ENCODE measurements at places on chromosomes 5 and 9. TPM values are rescaled to one million over a fixed set of nuclear protein-coding genes. Genes with fewer than 3 reads are reported as not detected.

The GRIA1 gene
- 0.36 TPM for total RNA-seq

The IFNA1 gene
- not detected for total RNA-seq

GRCh38 chr9:93898502-93899426 lies 56.4 kb downstream of the BARX1 start:
- H3K27ac ChIP-seq: no peak overlapping the region
- H3K4me3 ChIP-seq: no peak overlapping the region
- no peaks in the 10 kb centered on the region for H3K36me3 ChIP-seq
- H3K27me3 ChIP-seq: no peaks in the 10 kb centered on the region

GRCh38 chr5:140391312-140391711 lies 10.3 kb upstream of the ANKHD1 start:
- H3K4me3 ChIP-seq: no peak overlapping the region
- no peaks in the 10 kb centered on the region for H3K36me3 ChIP-seq
- H3K27ac ChIP-seq: no peak overlapping the region
- H3K27me3 ChIP-seq: no peaks in the 10 kb centered on the region

The ATP6V1G1 gene
- 135 TPM for total RNA-seq

DNA sequence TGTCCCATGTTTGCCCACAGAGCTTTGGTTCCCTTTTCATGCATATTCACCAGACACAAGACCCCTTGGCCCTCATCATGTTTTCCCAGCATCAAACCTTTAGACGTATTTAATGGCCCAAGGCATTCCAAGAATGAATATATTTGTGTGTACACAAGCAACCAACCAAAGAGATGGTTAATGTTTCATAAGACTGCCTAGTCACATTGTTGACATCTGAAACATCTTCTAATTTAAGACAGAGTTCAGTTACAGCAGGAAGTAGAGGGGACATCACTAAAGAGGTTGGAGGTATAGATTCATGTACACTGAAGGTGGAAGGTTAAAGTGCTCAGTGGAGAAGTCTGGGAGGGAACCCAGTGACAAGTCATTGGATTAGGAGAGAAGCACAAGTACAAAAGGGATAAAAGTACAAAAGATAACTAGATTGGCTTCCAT lies 49.1 kb downstream of the SUSD1 start:
- H3K27ac ChIP-seq: no peak overlapping the region
- H3K4me1 ChIP-seq: no peaks in the 10 kb centered on the region
- no peaks in the 10 kb centered on the region for H3K36me3 ChIP-seq
- no peaks in the 10 kb centered on the region for H3K27me3 ChIP-seq

- H3K4me3 ChIP-seq: peak overlapping the region; percentile 66
- H3K27me3 ChIP-seq: peaks cover 1% of the 10 kb centered on the region
- peak overlapping the region; percentile 82 for H3K27ac ChIP-seq
Measured at GRCh38 chr5:144169904-144170275, 569 bp downstream of the YIPF5 start.

GRCh38 chr9:18360005-18360404 lies 113.9 kb upstream of the ADAMTSL1 start:
- no peaks in the 10 kb centered on the region for H3K4me1 ChIP-seq
- no peaks in the 10 kb centered on the region for H3K27me3 ChIP-seq
- H3K27ac ChIP-seq: no peak overlapping the region
- DNase-seq: no peak

DNA sequence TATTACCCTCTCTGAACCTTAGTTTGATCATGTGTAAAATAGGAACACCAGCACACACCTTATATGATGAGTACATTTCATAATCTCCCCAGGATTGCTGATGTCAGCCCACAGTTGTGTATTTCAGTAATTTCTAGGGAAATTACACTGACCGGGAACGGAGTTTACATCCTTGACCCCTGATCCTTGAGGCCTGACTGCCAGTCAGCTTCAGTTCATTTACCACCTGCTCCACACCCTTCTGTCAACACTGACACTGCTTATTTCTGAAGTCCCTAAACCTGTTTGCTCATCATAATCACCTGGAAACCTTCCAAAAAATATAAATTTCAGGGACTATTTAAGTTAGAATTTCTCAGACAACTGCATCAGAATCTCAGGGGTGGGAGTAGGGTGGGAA lies 55.3 kb downstream of the ZNF622 start:
- DNase-seq: no peak
- H3K36me3 ChIP-seq: no peaks in the 10 kb centered on the region
- H3K4me1 ChIP-seq: no peaks in the 10 kb centered on the region
- H3K27me3 ChIP-seq: no peaks in the 10 kb centered on the region
- no peak overlapping the region for H3K27ac ChIP-seq

The FAM240B gene
- total RNA-seq: not detected

The CNOT6 gene
- 16.0 TPM for total RNA-seq

GRCh38 chr9:118568704-118569103 lies 800.5 kb downstream of the BRINP1 start:
- no peaks in the 10 kb centered on the region for H3K36me3 ChIP-seq
- no peak overlapping the region for H3K27ac ChIP-seq
- H3K4me1 ChIP-seq: no peaks in the 10 kb centered on the region
- no peak overlapping the region for H3K4me3 ChIP-seq
- H3K27me3 ChIP-seq: no peaks in the 10 kb centered on the region
- DNase-seq: no peak

The SVEP1 gene
- total RNA-seq: 77.5 TPM

Measured in sigmoid colon (tissue), 7 donors.